ENCODE measurements at places on chromosomes 1 and 21. TPM values are rescaled to one million over a fixed set of nuclear protein-coding genes. Genes with fewer than 3 reads are reported as not detected.
A peak's percentile ranks its signal among the peaks of the same experiment; 100 is the strongest.

GRCh38 chr21:33374450-33375096 lies 28.6 kb upstream of the IFNGR2 start:
- no peak for DNase-seq

GJB5 gene
- polyA plus RNA-seq = 0.24 TPM

FAM110D gene
- polyA plus RNA-seq = 1.2 TPM

CACNA1E gene
- 0.79 TPM for polyA plus RNA-seq

RAB3GAP2 gene
- 31.7 TPM for polyA plus RNA-seq

SYCP1 gene
- 0.21 TPM for polyA plus RNA-seq

DNA sequence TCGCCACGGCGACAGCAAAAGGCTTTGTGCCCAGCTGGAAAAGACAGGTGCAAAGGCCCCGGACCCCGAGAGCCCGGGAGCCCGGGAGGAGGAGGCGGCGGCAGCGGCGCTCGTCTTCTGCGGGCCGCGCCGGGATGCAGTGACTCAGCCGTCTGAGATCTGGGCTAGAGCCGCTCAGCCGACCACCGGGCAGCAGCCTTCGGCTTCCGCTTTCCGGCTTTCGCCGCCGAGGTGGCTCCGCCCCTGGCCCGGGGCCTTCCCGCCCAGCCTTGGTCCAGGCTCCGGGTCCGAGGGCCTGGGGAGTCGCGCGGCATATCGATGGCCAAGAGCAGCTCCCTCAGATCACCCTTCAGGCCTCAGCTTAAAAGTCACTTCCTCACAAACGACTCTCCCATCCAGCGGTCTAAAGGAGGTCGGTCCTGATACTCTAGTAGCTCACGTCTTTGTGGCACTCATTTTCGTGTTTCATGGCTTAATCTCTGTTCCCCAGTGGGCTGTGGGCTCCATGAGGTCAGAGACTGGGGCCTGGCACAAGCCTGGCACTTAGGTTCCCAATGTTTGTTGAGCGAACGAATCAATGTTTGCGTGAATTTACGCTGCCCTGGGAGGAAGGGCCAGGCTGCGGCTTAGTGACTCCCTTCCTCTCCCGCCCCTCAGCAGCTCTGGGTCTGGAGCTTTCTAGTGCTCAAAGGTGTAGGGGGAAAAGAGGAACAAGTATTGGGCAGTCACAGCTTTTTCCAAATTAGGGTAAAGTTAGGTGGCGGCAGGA lies at the start of gene PHTF1:
PHTF1 (minus strand) TSS at position 154 of the 769 bp plus-strand sequence. CDS start 783 bp downstream, outside the sequence.
- peak; percentile 56 for DNase-seq

GRCh38 chr1:219639876-219640577 lies 27.1 kb upstream of the ZC3H11B start:
- no peak for DNase-seq

DNA sequence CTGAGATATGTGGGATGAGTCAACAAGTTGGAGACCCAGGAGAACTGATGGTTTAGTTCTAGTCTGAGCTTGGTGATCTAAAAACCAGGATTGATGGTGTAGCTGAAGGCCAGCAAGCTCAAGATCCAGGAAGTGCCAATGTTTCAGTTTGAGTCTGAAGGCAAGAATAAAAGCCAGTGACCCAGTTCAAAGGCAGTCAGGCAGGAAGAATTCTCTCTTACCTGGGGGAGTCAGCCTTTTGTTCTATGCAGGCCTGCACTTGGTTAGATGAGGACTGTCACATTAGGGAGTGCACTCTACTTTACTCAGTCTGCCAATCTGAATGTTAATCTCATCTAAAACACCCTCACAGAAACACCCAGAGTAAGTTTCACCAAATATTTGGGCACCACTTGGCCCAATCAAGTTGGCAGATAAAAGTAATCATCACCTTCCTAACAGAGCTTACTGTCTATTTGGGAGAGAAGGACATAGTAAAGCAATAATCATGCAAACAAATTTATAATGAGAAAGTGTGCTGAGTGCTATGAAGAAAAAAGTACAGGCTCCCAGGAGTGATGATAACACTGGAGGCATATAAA lies 63.4 kb downstream of the TSEN15 start:
- no peak for DNase-seq

MCL1 gene
- 221 TPM for polyA plus RNA-seq

- DNase-seq = no peak
Observed at GRCh38 chr1:223462047-223462630, 68.9 kb downstream of the CCDC185 start.

GRCh38 chr1:201044119-201044518 lies 20.6 kb upstream of the KIF21B start:
- DNase-seq = no peak

DNA sequence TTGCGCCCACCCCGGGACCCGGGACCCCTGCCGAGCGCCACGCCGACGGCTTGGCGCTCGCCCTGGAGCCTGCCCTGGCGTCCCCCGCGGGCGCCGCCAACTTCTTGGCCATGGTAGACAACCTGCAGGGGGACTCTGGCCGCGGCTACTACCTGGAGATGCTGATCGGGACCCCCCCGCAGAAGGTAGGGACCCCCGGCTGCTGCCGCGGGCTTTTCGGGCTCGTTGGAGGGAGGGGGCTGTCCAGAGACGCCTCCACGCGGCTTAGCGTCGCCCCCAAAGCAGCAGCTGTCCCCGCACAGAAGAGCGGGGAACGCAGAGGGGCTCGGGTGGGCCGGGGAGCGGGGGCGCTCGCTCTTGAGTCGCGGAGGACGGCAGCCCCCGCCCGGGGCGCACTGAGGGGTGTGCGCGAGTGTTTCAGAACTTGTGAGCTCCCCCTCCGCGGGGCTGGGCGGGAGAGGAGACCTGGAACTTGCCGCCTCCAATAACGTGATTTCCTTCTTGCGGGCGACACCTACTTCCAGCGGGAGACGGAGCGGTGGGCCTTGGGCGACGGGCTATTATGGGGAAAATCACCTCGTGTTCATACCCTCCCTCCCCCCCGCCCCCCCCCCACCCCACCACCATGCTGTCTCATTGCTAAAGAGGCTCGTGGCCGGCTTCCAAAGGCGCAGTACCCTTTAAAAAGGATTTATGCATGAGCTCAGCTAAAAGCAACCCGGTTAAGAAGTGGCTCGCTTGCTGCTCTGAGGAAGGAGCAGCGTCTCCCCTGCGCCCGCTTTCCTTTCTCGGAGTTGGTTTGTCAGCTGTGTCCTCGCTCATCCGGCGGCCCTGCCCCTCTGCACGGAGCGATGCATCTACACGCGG lies 664 bp downstream of the BACE2 start:
- peak; percentile 23 for DNase-seq

GPA33 gene
- 1.2 TPM for polyA plus RNA-seq

- DNase-seq = no peak
Observed at GRCh38 chr1:76425201-76426145, 350.9 kb downstream of the ST6GALNAC3 start.

HLX gene
- 9.4 TPM for polyA plus RNA-seq

CHRM3 gene
- 8.0 TPM for polyA plus RNA-seq

PTPRC gene
- 7.4 TPM for polyA plus RNA-seq

GRCh38 chr1:77378723-77379535 lies 97.1 kb downstream of the AK5 start:
- no peak for DNase-seq

RNU1-2 gene
- polyA plus RNA-seq = not detected

DNA sequence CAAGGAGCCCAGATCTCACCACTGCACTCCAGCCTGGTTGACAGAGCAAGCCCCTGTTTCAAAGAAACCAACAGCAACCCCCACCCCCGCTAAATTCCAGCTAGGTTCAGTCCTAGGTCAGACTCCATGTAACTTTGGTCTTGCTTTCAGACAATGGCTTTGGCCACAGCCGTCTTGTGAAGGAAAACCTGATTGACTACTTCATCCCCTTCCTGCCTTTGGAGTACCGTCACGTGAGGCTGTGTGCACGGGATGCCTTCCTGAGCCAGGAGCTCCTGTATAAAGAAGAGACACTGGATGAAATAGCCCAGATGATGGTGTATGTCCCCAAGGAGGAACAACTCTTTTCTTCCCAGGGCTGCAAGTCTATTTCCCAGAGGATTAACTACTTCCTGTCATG lies 12.9 kb downstream of the TOR3A start:
- DNase-seq = no peak

GRCh38 chr1:41619511-41620364 lies 135.3 kb upstream of the EDN2 start:
- DNase-seq = no peak

DNA sequence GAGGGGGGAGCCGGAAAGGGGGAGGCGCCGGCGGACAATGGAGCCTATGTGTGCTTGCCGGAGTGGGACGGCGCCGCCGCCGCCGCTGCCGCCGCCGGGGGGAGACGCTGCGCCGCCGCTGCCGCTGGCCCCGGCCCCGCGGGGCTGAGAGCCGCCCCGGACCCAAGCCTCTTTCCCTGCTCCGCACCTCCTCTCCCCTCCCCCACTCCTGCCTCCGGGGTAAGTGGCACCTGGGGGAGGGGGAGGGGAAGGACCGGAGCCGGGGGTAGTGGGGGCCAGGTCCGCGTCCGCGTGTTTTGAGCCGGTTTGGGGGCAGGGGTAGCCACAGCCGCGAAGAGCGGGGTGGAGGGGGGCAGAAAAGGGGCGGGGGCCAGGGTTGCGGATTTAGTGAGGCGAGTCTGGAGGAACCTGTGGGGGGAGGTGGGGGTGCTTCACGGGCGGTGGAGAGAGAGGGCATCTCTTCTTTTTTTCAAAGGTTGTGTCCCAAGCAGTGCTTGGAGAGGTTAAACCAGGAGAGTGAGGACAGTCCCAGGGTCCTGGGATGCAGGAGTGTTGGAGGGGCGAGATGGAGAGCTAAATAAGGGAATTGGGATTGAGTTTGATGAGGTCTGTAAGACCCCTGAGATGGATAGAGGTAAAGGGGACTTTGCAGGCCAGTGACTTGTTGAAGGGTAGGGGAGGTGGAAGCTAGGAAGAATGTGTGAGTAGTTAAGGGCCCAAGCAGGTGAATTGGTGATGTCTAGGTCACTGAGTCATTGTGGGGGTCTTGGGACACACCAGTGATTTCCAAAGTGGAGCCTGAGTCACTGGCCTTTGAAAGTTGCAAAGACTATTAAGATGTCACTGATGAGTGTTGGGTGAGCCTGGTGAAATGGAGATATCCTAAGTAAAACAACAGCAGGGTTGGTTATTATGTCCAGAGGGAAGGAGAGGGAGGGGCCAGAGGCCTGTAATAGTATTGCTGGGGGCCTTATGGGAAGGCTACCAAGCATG lies 59.1 kb downstream of the BCL9 start:
- no peak for DNase-seq

GRCh38 chr21:27156666-27157065 lies 189.8 kb upstream of the ADAMTS5 start:
- DNase-seq = no peak

DNA sequence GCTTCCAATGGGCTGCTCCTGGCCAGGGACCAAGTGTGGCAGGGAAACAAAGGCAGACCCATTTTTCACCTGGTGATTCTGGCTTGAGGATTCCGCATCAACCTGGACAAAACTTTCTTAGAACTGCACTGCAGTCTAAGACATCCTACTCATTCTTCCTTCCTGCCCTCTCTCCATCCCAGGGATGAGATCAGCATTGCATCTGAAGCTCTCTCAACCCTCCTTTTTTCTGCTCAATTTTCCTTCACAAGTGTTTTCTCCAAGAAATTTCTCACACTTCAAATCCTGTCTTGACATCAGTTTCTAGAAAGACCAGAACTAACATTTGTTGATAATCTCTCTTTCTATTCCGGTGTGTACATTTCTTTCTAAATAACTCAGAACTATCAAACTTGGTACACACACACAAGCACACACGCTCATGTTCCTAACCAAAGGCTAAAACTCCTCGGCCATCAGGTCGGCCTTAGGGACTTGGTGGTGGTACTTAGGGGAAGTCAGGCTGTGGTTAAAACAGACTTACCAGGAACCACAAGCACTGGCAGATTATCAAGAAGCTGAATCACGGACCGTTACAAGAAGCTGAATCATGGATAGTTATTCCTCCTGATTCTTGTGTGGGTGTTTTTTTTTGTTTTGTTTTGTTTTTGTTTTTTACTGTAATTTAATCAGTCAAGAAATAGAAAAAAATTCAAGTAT lies 21.0 kb upstream of the CXADR start:
- DNase-seq = no peak

GRCh38 chr1:66416295-66416694 lies 117.7 kb upstream of the SGIP1 start:
- no peak for DNase-seq

DNA sequence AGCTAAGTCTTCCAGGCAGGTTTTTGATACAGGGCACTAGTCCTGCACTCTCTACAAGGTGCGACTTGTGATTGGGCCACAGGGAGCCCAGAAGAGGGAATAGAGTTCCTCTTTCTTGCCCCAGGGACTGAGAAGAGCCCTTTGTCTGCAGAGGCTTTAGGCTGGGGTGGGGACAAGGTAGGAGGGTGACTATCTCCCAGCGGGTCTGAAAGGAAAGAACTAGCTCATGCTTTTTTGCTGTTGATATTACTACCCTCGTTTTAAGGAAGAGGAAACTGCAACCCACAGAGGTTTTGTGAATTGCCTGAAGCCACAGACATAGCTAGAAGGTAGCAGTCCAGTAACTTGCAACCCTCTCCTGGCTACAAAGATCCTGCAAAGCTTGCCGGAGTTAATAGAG lies 615.2 kb downstream of the MATN1 start:
- DNase-seq = no peak

DNA sequence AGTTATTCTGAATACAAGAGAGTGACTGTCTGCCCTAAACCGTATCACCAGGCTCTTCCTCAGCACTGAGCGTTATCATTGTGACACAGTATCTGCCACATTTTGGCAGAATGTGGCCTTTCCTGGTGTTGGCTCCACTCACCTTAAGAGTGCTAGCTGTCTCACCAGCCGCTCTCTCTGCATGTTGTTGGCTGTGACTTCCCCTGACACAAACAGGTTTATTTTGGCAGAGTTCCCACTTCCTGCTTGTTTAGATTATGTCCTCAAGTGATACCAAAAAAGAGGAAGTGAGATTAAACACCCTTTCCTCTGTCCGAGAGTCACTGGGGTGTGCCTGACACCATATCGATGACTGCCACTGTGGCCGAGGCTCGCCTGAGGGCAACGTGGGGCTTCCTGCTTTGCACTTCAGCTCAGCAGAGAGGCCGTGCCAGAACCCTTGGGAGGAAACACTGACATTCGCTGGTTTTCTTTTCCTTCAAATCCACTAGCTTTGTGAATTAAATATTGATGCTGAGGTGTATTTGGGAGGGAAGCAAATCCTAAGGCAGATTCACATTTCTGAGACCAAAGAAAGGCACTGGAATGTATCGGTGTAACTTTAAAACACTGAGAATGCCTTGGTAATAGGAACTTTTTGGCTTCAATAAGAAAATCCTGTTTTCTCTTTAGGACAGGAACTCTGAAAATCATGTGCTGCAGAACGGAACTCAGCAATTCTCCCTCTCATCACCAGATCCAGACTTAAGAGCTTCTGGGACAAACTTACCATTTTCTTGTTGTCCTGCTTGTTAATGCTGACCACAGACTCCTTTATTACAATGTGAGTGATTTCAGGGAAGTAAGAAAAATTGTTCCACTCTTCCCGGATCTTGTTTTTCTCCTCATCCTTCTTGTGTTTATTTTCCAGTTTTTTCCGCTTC lies 102.1 kb downstream of the JAK1 start:
- DNase-seq = no peak

- DNase-seq = no peak
Observed at GRCh38 chr1:240245629-240246020, 153.9 kb downstream of the FMN2 start.

LYPD8 gene
- polyA plus RNA-seq = not detected
